T-cell (primary cell): ENCODE measurements at places on chromosomes 7 and 10.
A peak's percentile ranks its signal among the peaks of the same experiment; 100 is the strongest.

GRCh38 chr10:14453593-14453992, 122.9 kb upstream of the FRMD4A start:
- DNase-seq, result no peak

DNA sequence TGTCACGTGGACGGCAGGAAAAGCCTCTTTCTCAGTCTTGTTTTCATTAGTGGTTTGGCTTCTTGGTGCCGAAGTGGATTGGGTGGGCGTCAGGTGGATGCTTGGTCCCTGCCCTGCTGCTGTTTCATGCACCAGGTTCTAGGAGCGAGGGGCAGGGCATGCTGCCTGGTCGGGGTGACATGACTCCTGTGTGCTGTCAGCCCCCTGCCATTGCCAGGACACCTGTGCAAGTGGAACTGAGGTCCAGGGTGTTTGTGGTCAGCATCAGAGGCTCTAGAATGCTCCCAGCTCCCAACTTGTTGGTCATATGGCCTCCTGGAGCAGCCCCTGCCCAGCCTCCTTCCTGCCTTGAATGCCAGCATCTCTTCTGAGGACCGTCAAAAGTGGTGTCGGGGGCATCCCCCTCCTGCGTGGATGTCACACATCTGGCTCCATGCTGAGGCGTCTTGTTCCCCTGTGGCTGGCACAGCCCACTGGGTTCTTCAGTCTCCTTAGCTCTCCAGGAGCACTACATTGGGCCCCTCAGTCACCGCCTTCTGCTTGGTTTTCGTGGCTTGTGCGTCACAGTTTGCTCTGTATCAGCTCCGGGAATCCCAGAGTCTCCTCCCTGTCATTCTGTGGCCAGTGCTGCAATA, 24.8 kb downstream of the ADCY1 start:
- no peak for DNase-seq

DNA sequence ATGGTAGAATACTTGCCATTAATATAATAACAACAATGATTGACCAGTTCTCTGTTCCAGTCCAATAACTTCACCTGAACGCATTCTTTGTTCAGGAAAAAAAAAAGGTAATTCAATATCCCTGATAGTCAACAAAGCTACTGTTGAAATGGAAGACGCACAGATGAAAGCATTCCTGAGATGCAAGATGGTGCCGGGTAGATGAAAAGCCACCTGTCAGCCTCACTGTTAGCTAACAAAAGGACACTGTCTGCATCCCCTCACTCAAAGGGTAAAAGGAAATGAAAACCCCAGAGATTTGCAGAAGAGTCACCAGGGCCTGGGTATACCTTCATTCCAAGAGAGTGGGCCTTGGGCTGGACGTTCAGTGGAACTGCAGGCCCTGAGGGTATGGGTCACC, 357.4 kb downstream of the PLXNA4 start:
- DNase-seq, result no peak

GRCh38 chr10:113000876-113001598, 51.0 kb downstream of the TCF7L2 start:
- DNase-seq, result no peak

- DNase-seq, result no peak
These were observed 968 bp downstream of the NOLC1 start for GRCh38 chr10:102153093-102153620.

GRCh38 chr7:90455163-90456030, 14.0 kb upstream of the PTTG1IP2 start:
- DNase-seq, result no peak

- no peak for DNase-seq
These were observed 101.2 kb downstream of the ARL4A start for GRCh38 chr7:12788591-12788990.

DNA sequence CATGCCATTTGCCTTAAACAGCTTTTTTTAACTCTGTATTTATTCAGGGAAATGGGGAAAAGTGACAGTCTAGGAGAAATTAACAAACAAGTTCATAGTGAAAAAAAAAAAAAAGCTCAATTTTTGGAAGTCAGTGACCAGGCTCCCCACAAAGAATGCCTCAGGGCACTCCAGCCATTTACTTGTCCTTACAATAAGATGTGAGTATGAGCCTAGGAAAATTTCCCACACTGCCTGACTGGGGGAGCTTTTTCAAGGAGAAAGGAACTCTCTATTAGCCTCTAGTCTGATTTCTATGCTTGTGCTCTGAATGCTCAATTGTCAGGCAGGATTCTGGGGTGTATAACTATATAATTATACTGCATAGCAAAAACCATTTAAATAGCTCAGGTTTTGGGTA, 74.9 kb upstream of the NRBF2 start:
- no peak for DNase-seq

- no peak for DNase-seq
These were observed 51.2 kb upstream of the TMEM229A start for GRCh38 chr7:124084024-124084423.

- no peak for DNase-seq
These were observed 69.6 kb downstream of the FOXP2 start for GRCh38 chr7:114484226-114484625.

- DNase-seq, result no peak
These were observed 55.4 kb downstream of the GPR26 start for GRCh38 chr10:123721441-123722049.

GRCh38 chr7:39667341-39667923, 44.1 kb downstream of the RALA start:
- no peak for DNase-seq

DNA sequence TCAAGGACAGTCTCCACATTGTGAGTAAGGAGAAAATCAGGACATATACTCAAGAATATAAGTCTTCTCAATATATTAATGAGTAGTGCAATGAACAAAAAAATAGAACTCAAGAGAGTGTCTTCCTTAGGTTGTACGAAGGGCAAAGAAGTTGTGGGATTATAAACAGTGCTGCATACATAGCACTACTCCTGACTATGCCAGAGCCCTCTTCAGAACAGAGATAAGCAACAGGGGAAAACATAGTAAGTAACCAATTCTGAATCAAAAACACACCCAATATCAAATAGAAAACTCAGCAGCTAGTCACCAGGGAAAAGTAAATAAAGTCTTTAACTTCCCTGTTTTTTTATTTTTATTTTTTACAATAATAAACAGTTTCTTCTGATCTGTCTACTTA, 10.6 kb downstream of the ARHGAP21 start:
- no peak for DNase-seq

DNA sequence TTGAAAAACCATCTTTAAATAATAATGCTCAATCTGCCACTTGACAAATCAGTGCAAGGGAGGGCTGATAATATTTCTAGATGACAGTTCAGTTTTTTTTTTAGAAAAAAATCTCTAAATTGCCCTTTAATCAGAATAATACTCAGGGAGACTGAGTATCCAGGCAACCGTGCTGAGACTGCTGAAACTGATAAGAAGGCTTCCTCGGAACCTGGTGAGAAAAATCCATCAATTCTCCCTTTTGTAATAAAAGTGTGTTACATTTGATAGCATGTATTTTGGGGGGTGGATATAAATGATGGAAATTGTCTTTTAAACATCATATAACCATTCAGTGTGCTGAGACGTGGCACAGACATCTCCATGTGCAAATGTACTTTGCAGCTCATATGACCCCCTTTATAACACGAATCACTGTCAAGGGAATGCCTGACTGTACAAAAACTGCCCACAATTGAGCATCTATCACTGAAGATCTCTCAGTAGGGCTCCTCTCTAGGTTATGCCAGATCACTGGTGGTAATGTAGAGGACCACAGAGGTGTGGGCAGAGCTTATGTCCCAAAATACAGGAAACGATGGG, 491.1 kb upstream of the ADARB2 start:
- no peak for DNase-seq

- peak; percentile 23 for DNase-seq
These were observed 10.8 kb downstream of the NEURL1 start for GRCh38 chr10:103504181-103504783.
